ENCODE measurements at places on chromosomes 1 and 21.

GRCh38 chr1:215600258-215600792 is 33.2 kb downstream of the KCTD3 start:
- DNase-seq: no peak

DNA sequence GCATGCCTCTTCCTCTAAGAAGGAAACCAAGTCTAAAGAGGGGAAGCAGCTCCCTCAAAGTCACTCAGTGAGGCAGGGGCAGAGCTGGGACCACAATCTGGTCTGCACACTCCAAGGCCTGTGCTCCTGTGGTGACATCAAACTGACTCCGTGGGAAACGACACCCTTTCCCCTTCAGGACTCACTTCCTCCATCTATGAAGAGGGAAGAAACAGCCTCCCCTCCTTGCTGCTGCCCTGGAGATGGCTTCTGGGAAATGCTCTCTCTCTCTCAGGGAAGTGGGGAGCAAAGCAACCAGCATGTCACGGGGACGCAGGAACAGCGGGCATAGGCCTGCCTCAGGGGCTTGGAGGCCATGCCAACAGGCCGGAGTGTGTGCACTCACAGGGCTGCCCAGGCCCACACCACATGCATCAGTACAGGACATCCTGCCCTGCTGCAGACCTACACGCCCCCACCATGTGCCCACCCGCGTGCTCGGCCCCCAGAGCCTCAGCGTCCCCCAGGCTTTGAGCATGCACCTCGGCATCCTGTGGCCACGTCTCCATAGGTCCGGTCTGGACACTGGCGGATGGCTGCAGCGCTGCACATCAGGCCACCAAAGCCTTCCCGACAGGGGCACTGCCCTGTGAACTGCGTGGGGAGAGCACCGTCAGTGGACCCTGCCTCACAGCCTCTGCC is 25.7 kb downstream of the LAMB3 start:
- DNase-seq: no peak

DNA sequence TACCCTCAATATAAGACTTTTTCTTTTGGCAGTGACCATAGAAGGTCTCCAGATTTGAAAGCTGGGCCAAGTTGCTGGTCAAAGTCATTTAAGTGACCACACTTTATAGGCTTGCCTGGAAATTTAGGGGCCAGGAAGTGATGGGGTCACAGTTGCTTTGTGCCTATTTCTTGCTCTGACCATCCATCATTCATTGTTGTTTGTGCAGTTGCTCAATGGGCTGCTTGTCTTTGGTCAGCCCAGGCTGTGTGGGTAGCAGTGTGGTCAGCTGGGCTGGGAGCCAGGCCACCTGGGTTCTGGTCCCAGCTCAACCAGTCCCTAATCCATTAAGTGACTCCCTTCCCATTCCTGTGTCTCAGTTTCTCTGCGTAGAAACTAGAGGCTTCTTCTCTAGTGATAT is 2.1 kb upstream of the OTUD7B start:
- DNase-seq: no peak

DNA sequence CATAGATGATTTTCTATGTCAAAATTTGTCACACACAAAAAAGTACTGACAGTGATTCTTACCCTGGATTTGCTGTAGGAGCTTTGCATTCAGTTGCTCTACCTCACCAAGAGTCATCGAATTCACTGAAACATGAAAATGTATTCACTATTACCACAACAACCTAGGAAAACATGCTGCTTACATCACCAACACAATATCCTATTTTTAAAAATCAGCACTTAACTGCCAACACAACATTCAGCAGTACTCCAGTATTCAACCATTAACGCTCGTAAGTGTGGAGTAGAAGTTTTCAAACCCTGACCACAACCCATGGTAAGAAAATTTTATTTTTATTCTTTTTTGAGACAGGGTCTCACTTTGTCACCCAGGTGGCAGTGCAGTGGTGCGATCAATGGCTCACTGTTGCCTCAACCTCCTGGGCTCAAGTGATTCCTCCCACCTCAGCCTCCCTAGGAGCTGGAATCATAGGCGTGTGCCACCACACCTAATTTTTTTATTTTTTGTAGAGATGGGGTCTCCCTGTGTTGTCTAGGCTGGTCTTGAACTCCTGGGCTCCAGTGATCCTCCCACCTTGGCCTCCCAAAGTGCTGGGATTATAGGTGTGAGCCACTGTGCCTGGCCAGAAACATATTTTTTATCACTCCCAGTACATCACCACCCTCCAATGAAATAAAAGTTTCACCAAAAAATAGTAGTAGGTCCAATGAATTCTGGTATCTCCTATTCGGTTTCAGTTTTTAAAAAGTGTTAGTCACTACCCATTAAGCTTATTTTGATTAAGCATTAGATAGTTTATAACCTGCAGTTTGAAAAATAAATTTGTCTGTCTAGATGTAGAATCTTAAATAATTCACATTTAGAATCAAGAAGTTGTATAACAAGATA is 23.8 kb downstream of the C21orf91 start:
- DNase-seq: no peak

DNA sequence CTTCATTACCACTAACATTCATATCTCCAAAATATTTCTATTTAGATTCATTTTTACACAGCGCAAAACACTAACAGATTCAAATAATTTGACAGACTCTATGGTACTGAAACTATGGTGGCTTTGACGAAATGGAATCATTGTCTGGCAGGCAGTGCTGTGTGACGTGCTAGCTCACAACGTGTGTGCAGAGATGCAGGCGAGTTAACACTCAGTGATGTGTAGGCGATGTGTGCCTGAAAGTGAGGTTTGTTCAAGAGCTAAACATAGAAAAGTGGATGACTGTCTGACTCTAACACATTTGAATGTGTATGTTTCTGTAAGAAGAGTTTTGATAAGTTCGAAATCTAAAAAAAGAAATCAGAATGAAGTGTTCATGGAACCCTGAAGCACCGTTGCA is 97.7 kb downstream of the RYR2 start:
- no peak for DNase-seq

- DNase-seq: peak; percentile 58
Observed at GRCh38 chr1:39205102-39205780, 746 bp downstream of the MACF1 start.

GRCh38 chr1:183276386-183277080 is 90.5 kb downstream of the LAMC2 start:
- no peak for DNase-seq

DNA sequence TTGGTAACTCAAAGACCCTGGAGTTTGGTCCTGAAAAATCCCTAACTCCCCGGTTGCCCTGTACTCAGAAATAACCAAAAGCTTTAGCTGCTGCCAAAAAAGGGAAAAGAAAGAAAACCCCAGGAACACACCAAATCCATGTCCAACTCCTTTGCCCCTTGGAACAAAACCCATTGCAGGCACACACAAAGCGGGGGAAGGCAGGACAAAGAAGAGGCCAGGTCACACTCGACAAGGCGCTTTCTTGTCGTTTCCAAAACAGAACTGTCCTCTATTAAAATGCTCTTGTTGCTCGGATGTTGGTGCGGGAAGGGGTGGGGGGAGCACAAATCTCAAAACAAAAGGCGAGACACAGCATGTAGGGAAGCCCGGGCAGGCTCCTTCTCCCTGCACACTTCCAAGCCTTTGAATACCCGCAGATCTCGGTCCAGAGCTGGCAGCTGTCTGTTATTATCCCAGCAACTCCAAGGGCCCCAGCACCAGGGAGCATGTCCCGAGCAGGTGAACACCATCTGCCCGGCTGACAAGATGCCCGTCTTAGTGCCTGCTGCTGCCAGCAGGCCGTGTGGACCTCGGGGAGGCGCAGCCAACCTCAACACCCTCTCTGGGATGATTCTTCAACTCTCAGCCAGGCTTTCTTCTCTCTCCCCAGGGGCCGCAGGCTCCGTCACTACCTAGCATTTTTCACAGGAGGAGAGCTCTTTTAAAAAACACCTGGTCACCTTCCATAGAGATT is 96.4 kb downstream of the SSBP3 start:
- no peak for DNase-seq

DNA sequence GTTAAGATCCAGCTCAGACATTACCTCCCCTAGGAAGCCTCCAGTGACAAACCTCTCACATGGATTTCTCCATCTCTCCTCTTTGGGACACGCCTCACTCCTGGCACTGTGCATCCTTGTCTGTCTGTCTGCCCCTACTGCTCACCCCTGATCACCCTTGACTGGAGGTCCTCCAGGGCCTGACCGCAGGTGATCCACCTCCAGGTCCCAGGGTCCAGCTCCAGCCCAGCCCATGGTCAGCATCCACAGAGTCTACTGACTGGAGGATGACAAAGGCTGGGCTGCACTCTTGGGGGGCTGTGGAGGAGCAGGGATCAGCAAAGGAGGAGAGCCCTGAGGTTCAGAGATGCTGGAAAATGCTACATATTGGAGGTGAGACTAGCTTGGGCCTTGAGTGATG is 65.8 kb downstream of the BEND5 start:
- no peak for DNase-seq

- no peak for DNase-seq
Observed at GRCh38 chr21:46318464-46318845, 5.2 kb downstream of the C21orf58 start.

GRCh38 chr1:209627027-209627731 is 25.0 kb downstream of the LAMB3 start:
- DNase-seq: no peak
